Astrocyte of the hippocampus (primary cell): ENCODE measurements at places on chromosomes 1 and 21.
A peak's percentile ranks its signal among the peaks of the same experiment; 100 is the strongest.

GRCh38 chr1:185367218-185367617 lies 50.2 kb upstream of the IVNS1ABP start:
- no peak for DNase-seq

DNA sequence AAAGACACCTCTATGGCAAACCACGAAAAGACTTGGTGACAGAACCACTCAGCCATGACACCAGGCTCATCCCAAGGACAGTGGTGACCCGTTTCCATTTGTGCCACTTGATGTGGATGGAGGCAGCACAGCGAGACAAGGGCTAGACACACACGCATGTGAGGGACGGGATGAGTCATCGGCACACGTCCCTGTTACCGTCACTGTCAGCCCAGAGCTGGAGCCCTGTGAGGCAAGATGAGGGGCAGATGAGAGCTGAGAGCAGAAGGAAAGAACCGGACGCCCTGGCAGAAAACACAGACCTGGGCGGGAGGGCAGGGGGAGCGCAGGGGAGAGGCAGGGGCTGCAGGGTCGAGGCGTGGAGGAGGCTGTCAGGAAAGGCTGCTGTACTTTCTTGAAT lies 57.8 kb downstream of the SIK1 start:
- DNase-seq: no peak

- DNase-seq: no peak
Measured at GRCh38 chr1:1421147-1421906, at the start of gene ANKRD65. Gene ANKRD65 (minus strand): TSS chr1:1421276. CDS start chr1:1421005, 271 bp downstream.

DNA sequence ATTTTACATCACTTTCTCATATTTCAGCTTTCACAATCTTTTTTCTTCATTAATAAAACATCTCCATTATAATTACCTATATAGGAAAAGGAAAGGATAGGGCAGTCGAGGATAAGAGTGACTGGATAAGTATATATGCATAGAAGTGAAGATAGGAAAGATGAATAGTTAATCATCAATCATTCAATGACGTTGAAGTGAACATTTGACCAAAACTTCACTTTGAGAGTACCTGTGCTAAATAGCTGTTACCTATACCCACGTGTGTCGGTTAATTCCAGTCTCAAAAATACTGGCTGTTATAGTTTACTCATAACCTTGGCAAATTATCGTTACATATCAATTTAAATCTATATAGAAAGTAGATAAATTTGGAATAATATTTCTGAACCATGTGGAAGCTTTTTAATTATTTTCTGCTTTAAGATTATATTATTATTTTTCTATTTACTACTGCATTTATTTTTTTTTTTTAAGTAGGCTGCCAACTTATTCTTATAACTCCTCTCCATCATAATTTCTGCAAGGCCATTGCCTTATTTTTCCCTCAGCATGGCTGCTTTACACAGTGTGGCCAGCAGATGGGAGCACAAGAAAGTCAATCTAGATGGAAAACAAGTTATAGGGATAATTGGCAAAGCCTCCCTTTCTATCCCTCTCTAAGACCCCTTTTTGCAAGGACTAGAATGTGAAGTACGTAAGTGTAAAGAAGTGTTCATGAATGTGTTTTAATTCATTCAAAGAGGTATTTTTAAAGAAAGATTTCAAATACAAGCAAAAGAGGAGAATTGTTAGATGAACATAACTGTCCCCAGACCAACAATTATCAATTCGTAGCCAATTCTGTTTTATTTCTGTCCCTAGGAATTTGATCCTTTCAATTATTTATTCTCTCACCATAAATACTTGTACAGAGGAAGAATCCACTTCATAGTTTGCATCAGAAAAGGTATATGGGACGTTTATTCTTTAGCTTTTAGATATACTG lies 290.4 kb downstream of the KCNT2 start:
- DNase-seq: peak; percentile 57

GRCh38 chr1:59543211-59543668 lies 246.3 kb downstream of the FGGY start:
- no peak for DNase-seq

DNA sequence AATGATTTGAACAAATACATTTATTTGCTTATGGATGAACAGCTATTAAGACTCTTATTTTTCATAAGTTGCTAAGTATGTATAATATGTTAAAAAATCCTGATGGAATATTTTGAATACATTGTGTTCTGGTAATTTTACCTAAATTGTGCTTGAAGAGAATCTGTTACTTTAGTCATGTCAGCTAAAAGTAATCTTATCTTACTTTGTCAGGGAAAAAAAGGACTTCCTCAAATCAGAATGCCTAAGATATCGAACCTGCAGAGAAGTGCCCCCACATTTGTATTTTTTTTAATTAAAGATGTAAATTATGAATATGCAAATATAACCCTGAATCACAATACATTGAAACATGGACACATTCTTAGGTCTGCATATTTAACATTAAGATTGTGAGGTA lies 1331.7 kb downstream of the MRPL39 start:
- DNase-seq: no peak

DNA sequence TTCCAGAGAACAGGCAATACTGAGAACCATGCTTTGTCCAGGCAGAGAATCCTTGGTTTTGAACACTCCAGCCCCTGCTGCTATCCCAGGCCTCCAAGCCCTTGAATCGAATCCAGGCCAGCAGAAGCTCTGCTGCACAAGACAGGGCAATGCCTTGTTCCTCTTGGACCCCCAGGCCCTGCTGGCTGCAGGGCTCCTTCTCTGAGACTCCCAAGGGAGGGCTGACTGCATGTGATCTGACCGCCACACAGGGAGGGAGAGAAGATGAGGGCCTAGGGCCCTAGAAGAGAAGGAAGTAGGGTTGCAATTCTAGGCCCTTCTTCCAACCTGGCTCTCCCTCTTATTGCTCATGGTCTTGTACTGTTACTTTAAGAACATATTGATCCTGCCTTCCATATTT lies 160.6 kb upstream of the EDN2 start:
- no peak for DNase-seq

DNA sequence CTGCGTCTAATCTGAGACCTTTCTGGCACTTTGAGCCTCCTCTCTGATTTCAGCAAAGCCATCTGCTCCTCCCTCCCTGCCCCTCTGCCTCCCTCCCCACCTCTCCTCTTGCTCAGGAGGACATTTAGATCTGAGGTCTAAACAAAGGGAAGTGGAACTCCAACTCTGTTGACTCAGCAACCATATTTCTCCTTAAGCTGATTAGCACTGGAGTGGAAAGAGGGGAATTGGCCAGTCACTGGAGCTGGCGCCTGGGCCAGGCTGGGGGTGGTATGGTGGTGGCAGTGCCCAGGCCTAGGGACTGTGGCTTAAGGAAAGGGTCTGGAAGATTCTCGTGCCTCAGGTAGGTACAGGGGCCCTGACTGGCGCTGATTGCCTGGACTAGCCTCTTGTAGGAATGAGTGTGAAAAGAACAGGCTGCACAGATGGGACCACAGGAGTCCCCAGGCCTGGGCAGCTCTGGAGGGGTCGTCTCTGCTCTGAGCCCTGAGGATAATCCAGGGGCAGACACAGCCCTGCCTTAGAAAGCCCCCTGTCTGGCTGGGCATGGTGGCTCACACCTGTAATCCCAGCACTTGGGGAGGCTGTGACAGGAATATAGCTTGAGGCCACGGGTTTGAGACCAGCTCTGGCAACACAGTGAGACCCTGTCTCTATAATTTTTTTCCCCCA lies 11.9 kb downstream of the SH2D2A start:
- peak; percentile 85 for DNase-seq

DNA sequence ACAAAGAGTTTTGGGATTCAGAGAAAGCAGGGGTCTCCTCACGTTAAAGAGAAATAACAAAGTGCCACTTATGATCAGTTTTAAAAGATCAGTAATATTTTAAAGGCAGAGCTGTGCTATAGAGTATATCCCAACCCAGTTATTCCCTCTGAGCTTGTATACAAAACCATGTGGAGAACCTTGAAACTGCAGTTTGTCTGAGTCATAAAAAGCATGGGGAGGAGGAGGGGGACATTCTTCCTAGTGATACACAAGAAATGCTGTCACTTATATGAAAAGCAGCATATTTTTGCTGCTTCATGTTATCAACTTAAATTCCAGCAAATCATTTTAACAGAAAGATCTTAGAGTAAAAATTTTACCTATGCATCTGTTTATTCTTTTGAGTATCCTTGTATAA lies 244.5 kb downstream of the GPR52 start:
- peak; percentile 53 for DNase-seq

DNA sequence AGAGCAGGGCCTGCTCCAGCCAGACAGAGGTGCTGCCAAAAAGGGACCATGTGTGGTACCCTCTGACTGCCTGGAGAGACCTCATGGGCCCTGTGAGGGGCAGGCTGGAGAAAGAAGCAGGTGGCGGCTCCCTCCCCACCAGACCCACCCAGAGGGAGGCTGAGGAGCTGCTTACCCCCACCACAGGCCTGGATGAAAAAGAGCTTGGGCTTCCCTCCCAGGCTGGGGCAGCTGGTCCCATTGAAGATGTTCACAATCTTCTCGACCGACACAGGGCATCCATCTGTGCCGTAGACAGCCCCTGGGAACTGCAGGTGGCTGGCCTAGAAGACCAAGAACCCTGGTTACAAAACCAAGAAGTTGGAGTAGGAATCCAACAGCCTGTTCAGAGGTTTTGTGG lies 19.6 kb downstream of the CASP9 start:
- DNase-seq: no peak

- no peak for DNase-seq
Measured at GRCh38 chr1:204414016-204414415, 2.4 kb upstream of the PPP1R15B start.

DNA sequence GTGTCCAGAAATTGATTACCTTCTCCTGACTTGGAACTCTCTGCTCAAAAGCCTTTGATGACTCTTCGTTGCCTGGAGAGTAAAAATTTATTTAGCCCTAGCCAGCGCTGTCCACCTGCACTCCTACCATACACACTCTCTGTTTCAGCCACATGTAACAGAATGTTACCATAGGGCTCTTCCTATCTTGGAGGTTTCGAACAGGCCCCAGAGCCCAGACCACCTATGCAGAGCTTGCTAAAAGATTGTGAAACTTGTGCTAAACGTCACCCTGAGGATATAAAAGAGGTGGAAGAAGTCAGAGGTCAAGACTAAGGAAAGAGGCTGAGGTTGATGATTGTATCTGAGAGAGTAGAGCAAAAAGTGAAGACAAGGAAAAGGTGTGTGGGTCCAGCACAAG lies 237.0 kb upstream of the HOOK1 start:
- DNase-seq: no peak

- DNase-seq: peak; percentile 67
Measured at GRCh38 chr1:41742219-41742618, 176.5 kb downstream of the HIVEP3 start.

DNA sequence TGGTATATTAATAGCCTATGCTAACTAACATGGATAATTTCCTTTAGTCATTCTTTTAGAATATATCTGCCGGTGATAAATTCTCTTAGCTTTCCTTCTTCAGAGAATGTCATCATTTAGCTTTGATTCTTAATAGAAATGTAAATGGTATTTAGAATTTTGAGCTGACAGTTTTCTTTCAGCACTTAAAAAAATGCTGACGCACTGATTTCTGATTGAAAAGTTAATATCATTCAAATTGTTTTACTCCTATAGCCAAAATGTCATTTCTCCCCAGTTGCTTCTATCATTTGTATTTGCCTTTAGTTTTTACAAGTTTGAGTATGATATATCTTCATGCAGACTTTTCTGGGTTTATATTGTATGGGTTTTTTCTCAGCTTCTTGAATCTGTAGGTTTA lies 668.0 kb downstream of the LTN1 start:
- DNase-seq: no peak

GRCh38 chr1:159898527-159898926 lies 1.4 kb downstream of the CFAP45 start:
- no peak for DNase-seq

DNA sequence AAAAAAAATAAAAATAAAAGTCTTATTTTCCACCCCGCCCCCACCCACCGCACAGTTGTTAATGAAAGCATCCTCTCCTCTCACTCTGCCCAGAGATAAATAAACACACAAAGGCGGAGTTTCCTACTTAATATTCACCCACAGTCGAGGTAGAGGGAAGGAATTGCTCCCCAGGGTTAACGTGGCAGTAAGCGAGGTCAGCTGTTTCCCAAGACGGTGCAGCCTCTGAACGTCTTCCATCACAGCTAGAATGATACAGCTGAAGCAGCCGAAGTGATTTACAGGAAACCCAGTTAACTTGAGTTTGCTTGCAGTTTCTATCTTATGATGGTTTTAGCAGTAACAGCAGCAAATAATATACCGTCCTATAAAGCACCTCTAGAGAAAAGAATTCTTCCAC lies 283.9 kb downstream of the PBX1 start:
- no peak for DNase-seq

- DNase-seq: no peak
Measured at GRCh38 chr1:179129702-179130473, 48.0 kb downstream of the TOR3A start.

DNA sequence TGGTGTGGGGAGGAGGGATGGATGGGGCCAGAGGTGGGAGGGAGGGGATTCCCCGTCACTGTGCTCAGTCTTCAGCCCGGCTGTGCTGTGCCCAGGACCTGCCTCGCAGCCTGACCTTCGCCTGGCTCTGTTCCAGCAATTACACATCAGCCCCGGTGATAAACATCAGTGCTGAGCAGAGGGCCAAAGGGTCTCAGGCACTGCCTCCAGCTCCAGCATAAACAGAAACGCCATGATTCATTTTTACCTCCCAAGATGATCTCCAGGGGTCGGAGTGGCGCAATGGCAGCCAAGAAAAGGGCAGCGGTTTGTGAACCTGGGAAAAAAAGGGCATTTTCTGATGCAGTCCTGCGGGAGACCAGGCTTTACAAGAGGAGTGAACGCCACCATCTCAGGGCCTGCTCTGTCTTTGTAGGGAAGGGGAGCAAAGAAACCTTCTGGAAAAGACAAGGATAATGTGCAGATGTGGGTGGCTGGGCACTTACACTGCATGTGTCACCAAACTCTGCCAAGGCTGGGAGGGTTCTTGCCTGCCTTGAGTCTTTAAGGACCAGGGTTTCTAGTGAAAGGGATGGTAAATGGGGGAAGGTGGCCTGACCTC lies 28.1 kb downstream of the SHISA4 start:
- peak; percentile 77 for DNase-seq

GRCh38 chr1:185795181-185795580 lies 61.0 kb downstream of the HMCN1 start:
- no peak for DNase-seq

DNA sequence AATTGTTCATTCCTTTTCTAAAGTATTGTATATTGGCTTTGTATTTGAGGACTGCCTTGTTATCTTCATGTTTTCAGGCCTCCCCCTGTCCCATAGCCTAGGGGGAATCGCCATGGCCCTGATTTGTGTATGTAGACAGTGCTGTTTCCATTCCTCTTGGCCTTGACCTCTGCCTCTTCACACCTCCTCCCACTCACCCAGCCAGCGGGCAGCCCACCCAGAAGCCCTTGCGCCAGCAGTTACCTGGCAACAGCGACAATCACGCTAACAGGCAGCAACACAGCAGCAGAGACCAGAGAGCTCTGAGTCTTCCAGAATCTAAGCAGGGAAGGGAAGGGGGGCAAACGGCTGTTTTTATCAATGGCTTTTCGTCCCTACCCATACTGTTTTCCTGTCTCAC lies 50.0 kb upstream of the NPL start:
- no peak for DNase-seq

DNA sequence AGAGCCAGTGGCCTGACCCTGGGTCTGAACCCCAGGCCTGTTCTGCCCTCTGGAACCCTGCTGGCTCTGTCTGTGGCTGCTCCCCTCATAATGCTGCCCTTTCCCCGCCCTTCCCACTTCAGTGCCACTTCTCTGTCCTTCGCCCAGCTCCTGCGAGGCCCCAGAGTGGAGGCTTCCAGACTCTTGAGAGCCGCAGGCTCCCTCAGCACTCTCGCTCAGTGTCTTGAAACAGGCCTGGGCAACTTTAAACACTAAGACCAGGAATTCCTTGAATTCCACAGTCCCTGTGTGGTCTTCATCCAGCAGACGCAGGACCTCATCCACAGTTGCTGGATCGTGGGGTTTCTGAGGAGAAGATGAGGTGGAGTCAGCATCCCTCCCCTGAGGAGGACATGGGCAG lies 3.5 kb downstream of the CRNN start:
- peak; percentile 66 for DNase-seq
